ENCODE measurements at places on chromosomes 5 and 9. TPM values are rescaled to one million over a fixed set of nuclear protein-coding genes. Genes with fewer than 3 reads are reported as not detected.

- no peak for DNase-seq
Measured at GRCh38 chr9:132991351-132992300, 13.1 kb downstream of the GFI1B start.

The CAMLG gene
- total RNA-seq: 40.3 TPM

GRCh38 chr9:109893241-109893640, 113.2 kb downstream of the PALM2AKAP2 start:
- DNase-seq: no peak

DNA sequence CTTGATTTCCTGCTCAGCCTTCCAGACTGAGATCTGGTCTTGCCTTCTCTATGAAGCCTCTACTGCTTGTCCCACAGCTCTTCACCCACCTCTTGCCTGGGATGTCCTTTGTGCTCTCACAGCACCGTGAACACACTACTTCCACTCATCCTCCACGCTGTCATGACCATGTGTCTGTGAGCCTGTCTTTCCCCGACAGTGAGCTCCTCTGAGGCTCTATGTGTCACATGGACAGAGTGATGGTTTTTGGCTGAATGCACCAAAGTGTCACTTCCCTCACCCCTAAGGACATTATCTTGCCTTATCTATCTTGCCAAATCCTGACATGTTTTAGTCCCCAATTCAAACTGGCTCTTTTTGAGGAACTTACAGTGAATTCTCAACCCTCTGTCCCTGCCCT, 11.3 kb downstream of the PHYKPL start:
- no peak for DNase-seq

The CCDC171 gene
- total RNA-seq: 4.0 TPM

- no peak for DNase-seq
Measured at GRCh38 chr9:15421990-15422371, 695 bp upstream of the SNAPC3 start.

The POU5F2 gene
- total RNA-seq: 1.0 TPM

- DNase-seq: no peak
Measured at GRCh38 chr5:33601881-33602280, 161.1 kb downstream of the TARS1 start.

The PCDHGA10 gene
- 6.2 TPM for total RNA-seq

DNA sequence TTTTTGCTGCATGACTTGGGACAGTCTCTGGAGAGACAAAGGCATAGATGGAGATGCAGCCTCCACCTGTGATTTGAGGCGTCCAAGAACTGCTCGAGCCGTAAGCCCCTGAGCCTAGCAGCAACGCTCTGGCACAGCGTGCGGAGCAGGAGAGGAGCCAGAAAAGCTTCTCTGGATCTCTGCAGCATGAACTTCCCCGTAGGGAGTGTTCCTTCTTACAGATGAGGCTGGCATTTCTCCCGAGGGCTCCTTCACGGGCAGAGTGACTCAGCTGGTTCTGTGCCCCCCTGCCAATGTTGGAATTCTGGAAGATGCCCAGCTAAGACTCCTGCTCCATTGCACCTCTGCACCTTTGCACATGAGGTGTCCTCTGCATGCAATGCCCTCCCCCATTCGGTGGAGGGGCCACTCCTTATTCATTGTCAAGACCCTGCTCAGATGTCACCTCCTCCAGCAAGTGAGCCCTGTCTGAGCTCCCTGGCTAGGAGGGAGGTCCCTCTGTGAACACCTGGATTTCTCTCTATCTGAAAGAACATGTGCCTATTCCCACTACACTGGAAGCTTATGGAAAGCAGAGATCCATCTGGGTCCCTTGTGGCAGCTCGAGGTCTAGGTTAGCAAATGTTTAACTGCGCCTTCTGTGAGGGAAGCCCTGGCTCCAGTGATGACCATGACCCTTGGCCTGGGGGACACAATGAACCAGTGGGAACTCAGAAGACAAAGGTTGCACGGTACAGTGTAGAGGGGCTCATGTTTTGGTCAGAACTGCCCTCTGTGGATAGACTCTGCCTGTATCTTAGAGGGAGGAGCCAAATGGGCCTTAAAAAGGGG, 39.6 kb downstream of the SH3PXD2B start:
- peak; percentile 71 for DNase-seq
